ENCODE measurements at places on chromosomes 5 and 9.

- DNase-seq: no peak
These were observed 482.9 kb downstream of the TMEM38B start for GRCh38 chr9:106177216-106177615.

DNA sequence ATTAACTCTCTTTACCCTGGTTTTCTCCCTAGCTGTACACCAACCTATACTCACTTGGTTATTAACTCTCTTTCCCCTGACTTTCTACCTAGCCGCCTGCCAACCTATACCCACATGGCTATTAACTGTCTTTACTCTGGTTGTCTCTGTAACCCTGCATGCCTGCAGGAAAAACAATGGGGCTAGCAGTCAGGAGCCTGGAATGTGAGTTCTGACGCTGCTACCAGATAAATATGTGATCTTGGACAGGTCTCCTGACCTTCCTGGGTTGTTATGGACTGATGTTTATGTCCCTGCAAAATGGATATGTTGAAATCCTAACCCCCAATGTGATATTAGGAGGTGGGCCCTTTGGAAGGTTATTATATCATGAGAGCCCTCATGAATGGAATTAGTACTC, 119.2 kb downstream of the SMARCA2 start:
- DNase-seq: no peak

GRCh38 chr5:53480416-53481158, at the start of gene FST:
Gene FST (plus strand): TSS chr5:53480629. CDS start chr5:53480792, 163 bp downstream.
- peak; percentile 35 for DNase-seq

DNA sequence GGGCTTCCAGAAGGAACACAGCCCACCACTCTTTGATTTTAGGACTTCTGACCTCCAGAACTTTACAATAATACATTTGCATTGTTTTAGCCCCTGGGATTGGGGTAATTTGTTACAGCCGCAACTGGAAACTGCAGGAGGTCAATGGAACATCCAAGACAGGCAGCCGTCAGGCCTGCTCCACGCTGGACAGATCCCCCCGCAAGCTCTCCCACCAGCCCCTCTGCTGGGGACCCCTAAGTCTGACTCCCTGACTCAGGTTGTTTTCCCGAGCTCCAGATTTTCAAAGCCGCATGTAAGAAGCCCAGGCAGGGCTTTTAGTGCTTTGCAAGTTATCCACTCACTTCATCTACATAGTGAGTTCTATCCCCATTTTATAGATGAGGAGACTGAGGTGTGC, 127.6 kb downstream of the PAX5 start:
- no peak for DNase-seq

GRCh38 chr9:118532592-118532991, 828.4 kb downstream of the TLR4 start:
- DNase-seq: no peak

GRCh38 chr9:108816037-108816436, 39.7 kb downstream of the ACTL7B start:
- no peak for DNase-seq

DNA sequence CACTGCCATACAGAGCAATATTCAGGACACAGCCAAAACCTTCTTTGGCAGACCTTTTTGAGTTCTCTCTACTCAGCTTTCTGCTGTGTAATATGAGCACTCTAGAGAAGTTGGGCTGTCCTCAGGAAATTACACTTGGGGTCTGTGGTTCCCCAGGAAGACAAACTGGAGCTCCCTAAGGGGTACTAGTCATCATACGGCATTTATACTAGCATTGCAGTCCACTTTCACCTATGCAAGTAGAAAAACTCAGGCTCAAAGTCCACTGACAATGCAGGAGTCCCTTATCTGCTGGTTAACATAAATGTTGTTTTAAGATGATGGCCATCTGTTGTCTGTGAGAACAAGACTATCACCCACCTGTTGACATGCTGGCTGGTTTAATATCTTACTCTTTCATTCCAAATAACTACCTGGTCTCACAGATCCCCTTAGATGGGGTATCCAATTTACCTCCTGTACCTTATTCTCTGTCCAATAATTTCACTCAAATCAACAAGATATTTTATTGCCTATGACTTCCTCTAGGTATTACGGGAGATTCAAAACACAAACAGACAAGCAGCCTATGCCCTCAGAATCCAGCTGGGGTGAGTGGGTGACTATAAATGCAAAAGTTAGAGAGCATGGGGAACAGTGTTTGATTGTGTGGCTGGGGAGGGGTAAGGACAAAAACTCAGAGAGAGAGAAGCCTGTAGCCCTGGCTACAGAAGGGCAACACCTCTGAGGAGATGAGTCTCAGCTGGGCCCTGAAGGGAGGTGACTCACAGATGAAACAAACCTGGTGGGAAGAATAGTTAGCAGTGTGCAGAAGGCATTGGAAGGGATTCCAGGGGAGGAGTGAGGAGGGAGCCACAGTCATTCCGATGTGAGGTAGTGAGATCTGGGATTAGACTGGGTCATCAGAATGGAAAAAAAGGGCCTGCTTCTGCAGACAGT, 10.2 kb downstream of the DOCK8 start:
- peak; percentile 97 for DNase-seq

GRCh38 chr5:60260658-60261057, 367.1 kb upstream of the PDE4D start:
- DNase-seq: no peak

DNA sequence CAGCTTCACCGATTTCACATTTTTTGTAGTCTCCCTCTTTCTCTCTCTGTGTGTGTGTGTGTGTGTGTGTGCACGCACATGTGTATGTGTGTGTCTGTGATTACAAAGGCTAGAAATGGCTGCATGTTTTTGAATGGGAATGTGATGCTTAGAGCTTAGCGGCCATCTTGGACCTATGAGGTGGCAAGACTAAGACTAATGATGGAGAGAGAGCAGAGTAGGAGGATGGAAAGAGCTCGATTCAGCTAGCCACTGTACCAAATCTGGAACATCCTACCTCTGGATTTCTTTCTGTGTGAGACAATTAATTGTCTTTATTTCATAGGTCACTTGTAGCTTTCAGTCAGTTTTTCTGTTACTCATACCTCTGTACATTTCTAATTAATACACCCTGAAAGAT, 205.1 kb downstream of the PCSK1 start:
- DNase-seq: peak; percentile 17

DNA sequence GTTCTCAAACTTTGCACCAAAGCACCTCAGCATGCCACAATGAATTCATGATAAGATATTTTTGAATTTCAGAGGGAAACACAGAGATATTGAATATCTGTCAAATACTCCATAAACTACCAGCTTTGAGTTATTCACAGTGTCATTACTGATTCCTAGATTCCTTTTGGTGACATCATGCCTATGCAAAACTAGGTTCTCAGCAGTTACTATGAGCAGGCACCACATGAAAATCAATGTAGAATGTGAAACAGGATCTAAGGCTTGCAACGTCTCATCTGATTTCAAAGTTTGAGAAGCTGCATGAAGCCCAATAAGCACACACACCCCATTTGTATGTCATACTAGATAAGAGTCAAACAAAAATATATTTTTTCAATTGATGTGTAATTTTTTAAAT, 426.5 kb downstream of the NR2F1-AS1 start:
- DNase-seq: no peak

DNA sequence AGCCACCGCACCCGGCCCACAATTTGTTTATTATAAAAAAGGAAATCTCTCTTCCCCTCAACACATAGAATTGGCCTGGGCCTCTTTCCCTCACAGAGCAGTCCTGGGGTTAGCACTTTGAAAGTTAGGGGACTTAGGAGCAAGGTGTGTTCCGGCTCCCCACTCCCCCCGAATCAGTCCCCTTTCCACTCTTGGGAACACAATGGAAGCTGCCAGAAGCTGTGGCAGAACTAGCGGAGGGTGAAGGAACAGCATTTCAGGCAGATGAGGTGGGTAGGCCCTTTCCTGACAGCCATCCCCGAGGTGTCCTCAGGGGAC, 16.4 kb upstream of the C5orf47 start:
- DNase-seq: no peak

GRCh38 chr9:29751226-29751625, 2177.9 kb upstream of the C9orf72 start:
- no peak for DNase-seq

DNA sequence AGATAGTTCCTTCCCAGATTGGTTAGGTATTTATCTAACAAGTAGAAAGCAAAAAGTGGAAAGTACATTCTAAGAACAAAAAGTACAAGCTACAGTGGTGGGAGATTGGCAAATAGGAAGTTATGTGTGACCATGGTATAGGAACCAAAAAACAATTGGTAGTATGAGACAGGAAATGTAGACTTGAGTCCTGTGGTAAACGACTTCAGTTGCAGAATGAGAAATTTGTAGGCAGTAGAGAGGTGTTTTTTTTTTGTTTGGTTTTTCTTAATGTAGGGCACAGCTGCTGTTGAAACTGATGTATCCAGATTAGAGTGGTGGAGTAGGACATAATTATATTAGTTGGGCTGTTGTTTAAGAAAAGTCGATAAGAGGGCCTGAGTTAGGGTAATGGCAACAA, 72.0 kb downstream of the CCNH start:
- no peak for DNase-seq

GRCh38 chr9:89513837-89514236, 15.9 kb upstream of the SEMA4D start:
- DNase-seq: no peak

- DNase-seq: no peak
These were observed 126.7 kb downstream of the ARSB start for GRCh38 chr5:78858364-78858763.

- no peak for DNase-seq
These were observed 1.5 kb upstream of the RNF145 start for GRCh38 chr5:159210846-159211245.

Data from mammary epithelial cell (primary cell).